Fibroblast of skin of right biceps (primary cell): ENCODE measurements at places on chromosomes 2 and 18.
A peak's percentile ranks its signal among the peaks of the same experiment; 100 is the strongest.

DNA sequence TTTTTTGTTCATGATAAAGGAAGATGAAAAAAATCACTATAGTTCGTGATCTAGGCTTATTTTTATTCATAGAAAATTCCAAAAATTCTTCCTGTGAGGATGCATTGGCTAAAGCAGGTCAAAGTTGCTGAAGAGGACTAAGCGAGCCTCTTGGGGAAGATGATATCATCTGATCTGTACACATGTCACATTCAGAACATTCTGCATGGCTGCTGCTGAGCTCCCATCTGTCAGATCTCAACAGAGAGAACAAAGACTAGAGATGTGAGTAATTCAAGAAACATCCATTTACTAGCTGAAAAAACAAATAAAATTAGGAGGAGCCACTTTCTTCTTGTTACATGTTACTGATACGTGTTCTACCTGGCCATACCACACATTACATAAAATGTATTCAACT, 518.6 kb upstream of the FSIP2 start:
- DNase-seq, result no peak

DNA sequence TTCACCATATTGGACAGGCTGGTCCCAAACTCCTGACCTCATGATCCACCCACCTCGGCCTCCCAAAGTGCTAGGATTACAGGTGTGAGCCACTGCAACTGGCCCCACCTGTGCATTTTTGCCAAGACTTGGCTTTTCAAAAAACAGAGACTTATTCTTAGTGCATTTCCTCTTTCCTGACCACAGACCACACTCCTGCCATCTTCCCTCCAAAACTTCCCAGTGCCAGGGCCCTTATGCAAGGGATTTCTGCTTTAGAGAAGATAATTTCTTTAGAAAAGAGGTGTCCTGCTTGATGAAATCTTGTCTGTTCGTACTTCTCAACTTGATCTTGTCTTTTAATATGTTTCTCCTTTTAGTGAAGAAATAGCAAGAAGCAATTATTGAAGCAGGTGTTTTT, 98.8 kb upstream of the ZNF516 start:
- no peak for DNase-seq

DNA sequence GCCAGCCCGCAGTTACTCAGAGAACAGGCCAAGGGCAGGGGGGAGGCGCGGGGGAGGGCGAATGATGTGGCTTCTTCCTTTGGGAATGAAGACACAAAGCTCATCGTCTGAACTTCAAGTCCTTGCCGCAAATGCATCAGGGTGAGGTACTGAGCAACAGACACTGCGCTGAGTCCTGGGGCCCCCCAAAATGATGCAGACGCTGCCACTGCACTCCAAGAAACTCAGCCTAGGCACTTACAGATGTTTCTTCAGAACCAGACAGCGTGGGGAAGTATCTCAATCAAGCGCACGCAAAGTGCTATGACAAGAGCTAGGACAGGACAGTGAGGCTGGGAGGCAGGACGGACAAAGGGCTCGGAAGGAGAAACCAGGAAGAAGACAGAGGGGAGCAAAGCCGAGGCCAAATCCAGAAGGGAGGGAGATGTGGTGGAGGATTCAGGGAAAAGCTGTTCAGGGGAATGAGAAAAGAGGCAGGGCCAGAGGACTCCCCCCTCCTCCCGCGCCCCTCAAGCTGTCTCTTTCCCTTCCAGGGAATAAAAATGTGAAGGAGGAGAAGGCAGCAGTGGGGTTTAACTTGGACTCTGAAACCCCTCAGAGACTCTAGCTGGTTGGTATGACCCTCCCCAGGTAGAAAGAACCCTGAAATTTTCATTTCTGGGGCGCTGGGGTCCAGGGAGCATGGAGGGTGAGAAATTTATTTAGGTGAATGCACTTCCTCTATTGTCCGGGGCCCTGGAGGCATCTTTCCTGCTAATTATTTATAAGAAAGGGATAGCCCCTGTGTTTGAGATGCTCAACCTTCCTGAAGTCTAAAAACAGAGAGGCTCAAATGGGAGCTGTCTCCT, 34.9 kb downstream of the CIB4 start:
- no peak for DNase-seq

- no peak for DNase-seq
These were observed 110.9 kb downstream of the MIB1 start for GRCh38 chr18:21851327-21851961.

GRCh38 chr18:8301427-8302172, 307.6 kb upstream of the RAB12 start:
- DNase-seq, result peak; percentile 46

GRCh38 chr2:18721038-18721922, 131.9 kb upstream of the NT5C1B start:
- DNase-seq, result no peak

DNA sequence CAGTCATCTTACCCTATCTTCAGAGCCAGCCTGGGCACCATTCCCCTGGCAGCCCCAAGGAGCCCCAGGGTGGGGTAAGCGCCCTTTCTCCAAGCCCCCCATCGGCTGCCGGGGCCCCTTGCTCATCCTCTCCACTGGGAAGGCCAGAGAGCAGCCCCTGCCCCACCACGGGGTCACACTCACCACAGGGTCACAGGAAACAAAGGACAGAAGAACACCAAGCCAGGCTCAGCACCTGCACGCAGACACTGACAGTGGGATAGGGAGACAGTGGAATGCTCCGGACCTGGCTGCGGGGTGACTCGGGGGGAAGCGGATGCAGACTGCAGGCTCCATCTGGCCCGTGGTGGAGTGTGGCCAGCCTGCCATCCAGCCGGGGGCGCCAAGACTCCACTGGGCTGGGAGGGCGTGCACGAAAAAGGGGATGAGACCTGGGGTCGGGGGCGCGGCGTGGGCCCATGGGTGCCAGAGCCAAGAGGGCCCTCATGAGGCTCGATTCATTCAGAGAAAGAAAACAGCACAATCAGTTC, 21.1 kb downstream of the HDAC4 start:
- DNase-seq, result no peak

DNA sequence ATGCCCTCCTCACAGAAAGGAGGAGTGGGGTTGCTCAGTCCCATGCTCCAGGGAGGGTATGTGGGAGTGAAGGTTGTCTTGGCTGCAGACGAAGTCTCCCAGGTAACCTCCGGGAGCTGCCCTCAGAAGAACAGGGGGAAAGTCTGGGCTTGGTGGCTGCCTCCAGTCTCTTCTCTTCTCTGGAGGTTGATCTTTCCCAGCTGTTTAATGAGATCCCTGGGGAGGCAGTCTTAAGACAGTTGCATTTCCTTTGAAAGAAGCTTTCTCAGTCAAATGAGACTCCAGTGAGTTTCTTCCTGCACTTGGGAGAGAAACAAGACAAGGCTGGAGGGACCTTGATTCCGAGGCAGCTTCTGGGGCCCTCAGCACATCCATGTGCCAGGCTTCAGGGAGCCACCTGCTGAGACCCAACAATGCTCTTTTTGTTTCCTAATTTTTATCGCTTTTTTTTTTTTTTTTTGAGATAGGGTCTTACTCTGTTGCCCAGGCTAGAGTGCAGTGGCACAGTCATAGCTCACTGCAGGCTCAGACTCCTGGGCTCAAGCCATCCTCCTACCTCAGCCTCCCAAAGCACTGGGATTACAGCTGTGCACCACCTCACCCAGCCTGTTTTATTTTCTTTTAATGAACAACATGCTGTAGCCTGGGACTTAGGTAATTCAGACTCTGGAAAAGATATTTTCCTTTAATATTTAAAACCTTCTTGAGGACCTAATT, 71.7 kb upstream of the TPO start:
- DNase-seq, result no peak

GRCh38 chr2:223854741-223855140, 17.4 kb upstream of the AP1S3 start:
- no peak for DNase-seq

DNA sequence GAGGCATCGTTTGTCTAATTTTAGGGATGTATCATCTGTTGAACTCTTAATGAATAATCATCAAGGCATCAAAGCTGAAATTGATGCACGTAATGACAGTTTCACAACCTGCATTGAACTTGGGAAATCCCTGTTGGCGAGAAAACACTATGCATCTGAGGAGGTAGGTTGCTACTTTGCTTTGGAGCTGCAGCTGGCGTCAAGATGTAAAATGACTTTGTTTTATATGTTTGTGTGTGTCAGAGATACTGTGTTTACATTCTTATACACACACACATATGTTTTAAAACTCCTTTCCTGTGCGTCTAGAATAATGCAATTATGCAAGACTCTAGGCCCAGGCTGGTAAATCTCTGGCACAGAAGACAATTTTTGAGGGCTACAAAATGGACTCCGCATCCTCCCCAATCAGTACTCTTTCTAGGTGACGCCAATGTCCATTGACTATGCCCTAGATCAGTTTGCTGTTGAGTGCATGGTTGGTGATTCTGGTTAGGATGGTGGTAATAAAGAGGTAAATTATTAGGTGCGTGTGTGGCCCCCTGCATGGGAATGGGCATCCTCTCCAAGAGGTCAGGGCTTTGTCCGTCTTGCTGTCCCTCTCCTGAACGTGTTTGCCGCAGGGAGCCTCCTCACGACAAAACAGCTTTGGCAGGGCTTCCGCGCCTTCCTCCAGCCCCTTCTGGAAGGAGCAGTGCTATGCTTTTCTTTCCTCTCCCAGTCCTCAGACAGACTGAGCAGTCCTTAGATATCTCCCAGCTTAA, 68.2 kb upstream of the EML6 start:
- DNase-seq, result no peak

DNA sequence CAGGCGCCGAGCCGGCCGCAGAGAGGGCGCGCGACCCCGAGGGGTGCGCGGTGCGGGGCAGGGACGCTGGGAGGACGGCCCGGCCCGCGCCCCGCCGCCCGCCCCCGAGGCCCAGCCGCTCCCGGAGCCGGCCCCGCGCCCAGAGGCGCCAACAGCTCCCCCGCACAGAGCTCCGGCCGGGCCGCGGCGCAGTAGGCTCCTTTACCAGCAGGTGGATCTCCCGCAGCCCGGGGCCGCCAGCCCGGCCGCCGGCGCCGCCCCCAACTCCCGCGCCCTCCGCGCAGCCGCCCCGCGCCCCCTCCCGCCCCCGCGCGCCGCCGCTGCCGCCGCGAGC, 258 bp downstream of the MGAT4A start:
- no peak for DNase-seq

- no peak for DNase-seq
These were observed 28.0 kb downstream of the SH2D6 start for GRCh38 chr2:85446296-85447221.

- DNase-seq, result no peak
These were observed 48.5 kb downstream of the ANTXR1 start for GRCh38 chr2:69061525-69061924.

GRCh38 chr2:74548900-74549826, 4.6 kb downstream of the LOXL3 start:
- peak; percentile 63 for DNase-seq

DNA sequence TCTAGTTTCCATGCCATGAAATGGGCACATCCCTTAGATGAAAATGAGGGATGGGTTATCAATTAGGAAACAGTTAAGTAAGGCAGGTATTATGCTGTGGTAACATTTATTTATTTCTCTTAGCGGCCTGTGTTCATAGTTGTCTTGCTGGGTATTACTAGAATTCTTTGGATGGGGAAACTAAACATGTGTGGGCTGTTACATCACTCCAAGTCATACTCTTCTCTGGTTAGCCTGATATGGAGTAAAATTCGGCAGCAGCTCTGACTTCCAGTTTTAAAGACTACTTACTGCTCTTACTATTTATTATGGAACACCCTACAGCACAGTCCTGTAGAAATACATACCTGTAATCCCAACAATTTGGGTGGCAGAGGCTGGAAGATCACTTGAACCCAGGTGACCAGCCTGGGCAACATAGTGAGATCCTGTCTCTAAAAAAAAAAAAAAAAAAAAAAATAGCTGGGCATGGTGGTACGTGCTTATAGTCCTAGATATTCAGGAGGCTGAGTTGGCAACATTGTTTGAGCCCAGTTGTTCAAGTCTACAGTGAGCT, 33.1 kb upstream of the RASGRP3 start:
- no peak for DNase-seq

DNA sequence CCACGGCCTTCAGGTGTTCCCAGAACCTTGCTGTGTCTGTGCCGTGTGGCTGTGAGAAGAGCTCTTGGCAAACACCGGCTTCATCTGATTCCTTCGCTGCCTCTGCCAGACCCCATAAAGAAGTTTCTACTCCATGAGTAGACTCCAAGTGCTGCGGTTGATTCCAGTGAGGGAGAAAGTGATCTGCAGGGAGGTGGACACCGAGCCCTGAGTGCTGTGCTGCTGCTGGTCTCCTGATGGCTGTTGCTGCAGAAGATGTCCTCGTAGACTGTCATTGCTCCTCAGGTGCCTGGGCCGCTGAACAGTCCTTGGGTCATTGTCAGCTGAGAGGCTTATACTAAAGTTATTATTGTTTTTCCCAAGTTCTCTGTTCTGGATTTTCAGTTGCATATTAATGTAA, 19.6 kb downstream of the ASB1 start:
- no peak for DNase-seq

DNA sequence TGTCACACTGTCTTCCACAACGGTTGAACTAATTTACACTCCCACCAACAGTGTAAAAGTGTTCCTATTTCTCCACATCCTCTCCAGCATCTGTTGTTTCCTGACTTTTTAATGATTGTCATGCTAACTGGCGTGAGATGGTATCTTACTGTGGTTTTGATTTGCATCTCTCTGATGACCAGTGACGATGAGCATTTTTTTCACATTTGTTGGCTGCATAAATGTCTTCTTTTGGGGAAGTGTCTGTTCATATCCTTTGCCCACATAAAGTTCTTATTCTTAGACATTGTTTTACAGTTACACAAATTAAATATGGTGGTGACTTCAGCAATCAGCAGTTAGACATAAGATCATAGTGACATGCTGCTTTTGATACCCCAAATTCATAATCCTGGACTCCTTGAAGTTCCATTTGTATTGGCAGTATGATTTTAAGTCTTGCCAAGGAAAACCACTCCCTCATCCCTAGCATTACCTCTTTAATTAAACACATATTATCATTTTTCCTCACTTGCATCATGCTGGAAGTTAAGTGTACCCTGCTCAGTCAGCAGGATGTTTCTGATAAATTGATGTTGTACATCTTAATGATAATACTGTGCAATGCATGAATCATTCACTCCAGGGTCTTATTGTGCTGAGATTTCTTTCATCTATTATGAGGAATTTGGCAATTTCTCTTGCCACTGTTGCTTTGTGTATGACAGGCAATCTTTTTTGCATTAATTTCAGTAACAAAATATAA, 67.6 kb upstream of the STAT1 start:
- DNase-seq, result peak; percentile 62

DNA sequence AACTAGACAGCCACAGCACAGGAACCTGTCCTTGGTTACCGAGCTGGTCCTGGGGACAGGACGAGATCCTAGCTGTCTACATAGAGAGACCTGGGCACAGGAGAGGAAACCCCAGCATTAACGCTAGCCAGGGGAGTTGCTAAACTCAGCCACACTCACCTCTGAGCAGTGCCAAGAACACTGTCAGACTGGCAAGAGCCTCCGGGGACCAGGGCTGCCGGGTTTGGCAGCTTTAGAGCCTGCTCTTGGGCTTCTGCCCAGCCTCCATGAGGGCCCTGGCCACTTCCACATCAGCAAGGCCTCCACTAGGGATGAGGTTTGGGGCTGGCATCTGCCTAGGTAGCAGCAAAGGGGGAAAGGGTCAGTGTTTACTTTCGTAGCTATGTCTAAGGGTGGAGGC, 6.7 kb downstream of the TMBIM1 start:
- DNase-seq, result no peak
